Right lobe of liver (tissue), 6 donors: ENCODE measurements at places on chromosomes 4 and X. TPM values are rescaled to one million over a fixed set of nuclear protein-coding genes. Genes with fewer than 3 reads are reported as not detected.

DNA sequence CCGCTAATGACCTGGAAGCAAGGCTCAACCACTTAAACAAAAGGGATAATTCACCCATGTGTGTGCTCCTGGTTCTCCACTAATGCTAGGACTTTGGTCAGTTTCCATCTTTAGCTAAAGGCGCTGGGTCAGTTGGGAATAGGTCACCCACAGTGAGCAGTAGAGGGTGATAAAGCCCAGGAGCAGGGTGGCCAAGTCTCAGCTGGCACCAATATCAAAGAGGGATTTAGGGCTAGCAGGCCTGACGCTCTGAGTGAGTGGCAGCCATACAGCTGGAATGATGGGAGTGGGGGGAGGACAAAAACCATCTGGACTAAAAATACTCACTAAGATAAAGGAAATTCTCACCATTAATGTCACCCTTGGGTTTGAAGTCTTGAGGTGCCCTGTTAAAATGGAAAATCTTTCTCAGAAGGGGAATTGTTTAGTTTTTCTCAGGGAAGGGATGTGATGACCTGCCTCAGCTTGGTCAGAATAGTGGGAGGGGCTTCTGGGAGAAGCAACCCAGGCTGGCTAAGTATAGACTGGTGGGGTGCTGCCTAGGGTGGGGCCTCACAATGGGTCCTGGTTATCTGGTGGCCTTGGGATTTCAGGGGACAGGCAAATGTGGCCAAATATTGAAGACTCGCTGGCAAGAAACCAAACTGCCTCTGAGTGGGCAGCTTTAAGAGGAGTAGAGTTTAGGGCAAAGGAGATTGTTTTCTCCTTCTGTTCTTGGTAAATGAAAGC is 47.1 kb downstream of the TSC22D3 start:
- peaks cover 30% of the 10 kb centered on the region for H3K4me1 ChIP-seq
- no peaks in the 10 kb centered on the region for H3K36me3 ChIP-seq
- no peak overlapping the region for H3K4me3 ChIP-seq
- no peak for DNase-seq
- H3K27me3 ChIP-seq = no peaks in the 10 kb centered on the region

DNA sequence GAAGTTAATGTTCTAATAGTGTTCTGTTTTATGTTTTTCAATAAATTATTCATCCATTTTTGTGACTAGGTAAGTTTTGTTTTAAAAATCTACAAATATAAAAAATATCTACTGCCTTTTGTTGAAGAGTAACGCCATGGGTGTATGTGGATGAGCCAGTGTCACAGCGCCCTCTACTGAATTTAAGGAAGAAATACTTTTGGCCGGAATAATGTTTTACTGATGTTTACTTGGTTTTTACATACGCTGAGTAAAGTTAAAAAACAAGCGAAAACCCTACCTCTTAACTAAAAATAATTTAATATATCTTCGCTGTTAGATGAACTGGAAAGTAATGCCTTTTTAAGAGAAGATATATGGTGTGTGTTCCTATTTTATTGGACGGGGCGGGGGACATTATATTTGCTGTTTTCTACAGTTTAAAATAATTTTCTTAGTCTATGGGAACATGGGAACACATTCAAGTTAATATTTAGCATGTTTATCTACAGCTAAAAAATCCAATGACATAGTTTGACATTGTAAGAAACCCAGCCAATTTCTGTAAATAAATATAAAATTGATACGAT is 86.1 kb downstream of the CPE start:
- H3K4me3 ChIP-seq = no peak overlapping the region
- H3K4me1 ChIP-seq = peaks cover 7% of the 10 kb centered on the region
- no peaks in the 10 kb centered on the region for H3K27me3 ChIP-seq
- H3K36me3 ChIP-seq = no peaks in the 10 kb centered on the region

DNA sequence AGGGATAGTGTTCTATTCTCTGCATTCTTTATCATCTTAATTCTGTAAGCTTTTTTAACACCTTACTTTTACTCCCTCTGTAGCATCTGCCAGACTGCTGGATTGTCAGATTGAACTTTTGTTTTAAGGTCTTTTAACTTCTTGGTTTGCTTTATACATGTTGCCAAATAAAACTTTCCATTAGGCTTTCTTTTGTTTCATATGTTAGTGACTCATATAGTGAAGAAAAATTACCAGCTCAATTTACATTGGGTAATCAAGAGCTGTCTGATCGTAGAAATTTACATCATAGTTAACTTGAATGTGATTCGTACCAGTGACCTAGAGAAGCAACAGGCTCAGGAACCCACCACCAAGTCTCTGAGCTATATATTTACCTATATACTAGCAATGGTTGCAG is 28.5 kb upstream of the KLHL4 start:
- no peaks in the 10 kb centered on the region for H3K36me3 ChIP-seq
- H3K27me3 ChIP-seq = peaks cover 9% of the 10 kb centered on the region
- no peak overlapping the region for H3K27ac ChIP-seq

- DNase-seq = no peak
- H3K4me1 ChIP-seq = no peaks in the 10 kb centered on the region
- H3K27me3 ChIP-seq = no peaks in the 10 kb centered on the region
These were observed 389.0 kb upstream of the ZFP42 start for GRCh38 chr4:187606581-187606980.

- no peak overlapping the region for H3K27ac ChIP-seq
- H3K27me3 ChIP-seq = no peaks in the 10 kb centered on the region
- H3K36me3 ChIP-seq = no peaks in the 10 kb centered on the region
These were observed 457.4 kb downstream of the CENPC start for GRCh38 chr4:67087897-67088296.

GRCh38 chr4:97153042-97153441 is 990.2 kb downstream of the STPG2 start:
- no peaks in the 10 kb centered on the region for H3K4me1 ChIP-seq
- H3K4me3 ChIP-seq = no peak overlapping the region
- H3K27ac ChIP-seq = no peak overlapping the region
- H3K36me3 ChIP-seq = no peaks in the 10 kb centered on the region
- no peaks in the 10 kb centered on the region for H3K27me3 ChIP-seq

GRCh38 chr4:73741750-73742489 is 1.6 kb downstream of the CXCL8 start:
- no peak for DNase-seq
- H3K4me3 ChIP-seq = no peak overlapping the region
- no peaks in the 10 kb centered on the region for H3K4me1 ChIP-seq

DNA sequence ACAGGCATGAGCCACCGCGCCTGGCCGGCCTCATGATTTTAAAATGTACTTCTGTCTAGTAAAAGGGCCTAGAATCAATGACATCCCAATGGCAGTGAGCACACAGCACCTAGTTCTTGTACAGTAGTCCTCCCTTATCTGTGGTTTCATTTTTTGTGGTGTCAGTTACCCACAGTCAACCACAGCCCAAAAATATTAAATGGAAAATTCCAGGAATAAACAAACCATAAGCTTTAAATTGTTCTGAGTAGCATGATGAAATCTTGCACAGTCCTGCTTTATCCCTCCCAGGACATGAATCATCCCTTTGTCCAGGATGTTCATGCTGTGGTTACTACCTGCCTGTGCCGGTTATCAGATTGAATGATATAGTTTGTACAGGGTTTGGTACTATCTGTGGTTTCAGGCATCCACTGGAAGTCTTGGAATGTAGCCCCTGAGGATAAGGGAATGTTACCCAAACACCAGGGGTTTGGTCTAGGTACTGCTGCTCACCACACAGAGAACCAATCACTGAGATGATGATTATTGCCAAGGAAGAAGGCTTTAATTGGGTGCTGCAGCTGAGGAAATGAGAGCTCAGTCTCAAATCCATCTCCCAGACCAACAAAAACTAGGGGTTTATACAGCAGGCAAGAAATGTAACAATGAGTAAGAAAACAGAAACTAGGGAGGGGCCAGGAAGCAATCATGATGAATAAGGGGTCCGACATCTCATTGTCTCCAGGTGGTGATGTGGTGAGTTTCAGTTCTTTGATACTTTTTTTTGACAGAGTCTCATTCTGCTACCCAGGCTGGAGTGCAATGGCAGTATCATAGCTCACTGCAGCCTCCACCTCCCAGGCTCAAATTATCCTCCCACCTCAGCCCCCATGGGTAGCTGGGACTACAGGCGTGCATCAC is 16.2 kb upstream of the FHL1 start:
- no peaks in the 10 kb centered on the region for H3K36me3 ChIP-seq
- DNase-seq = no peak
- no peaks in the 10 kb centered on the region for H3K27me3 ChIP-seq
- no peak overlapping the region for H3K4me3 ChIP-seq
- no peak overlapping the region for H3K27ac ChIP-seq

DNA sequence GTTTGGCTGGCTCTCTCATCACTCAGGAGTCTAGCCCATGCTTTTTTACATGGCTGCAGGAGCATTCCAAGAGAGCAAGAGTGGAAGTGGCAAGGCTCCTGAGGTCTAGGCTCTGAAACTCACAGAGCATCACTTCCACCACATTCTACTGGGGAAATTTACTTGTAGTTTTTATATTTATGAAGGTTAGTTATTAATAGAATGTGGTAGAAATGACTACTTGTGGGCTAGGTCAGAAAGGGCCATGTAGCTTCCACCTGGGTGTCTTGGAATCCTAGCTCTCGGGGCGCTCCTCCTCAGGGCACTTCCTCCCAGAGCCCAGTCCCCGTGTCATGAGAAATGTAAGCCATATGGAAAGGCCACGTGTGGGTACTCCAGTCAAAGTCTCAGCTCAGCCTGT is 127.0 kb upstream of the CASK start:
- no peak overlapping the region for H3K4me3 ChIP-seq
- H3K36me3 ChIP-seq = no peaks in the 10 kb centered on the region
- DNase-seq = no peak
- H3K4me1 ChIP-seq = no peaks in the 10 kb centered on the region
- H3K27me3 ChIP-seq = no peaks in the 10 kb centered on the region
- H3K27ac ChIP-seq = no peak overlapping the region

GRCh38 chr4:101693842-101694398 is 96.6 kb upstream of the BANK1 start:
- no peak for DNase-seq
- H3K27me3 ChIP-seq = no peaks in the 10 kb centered on the region
- no peaks in the 10 kb centered on the region for H3K4me1 ChIP-seq
- no peak overlapping the region for H3K4me3 ChIP-seq
- H3K36me3 ChIP-seq = no peaks in the 10 kb centered on the region

GRCh38 chr4:40719008-40719623 is 30.6 kb upstream of the NSUN7 start:
- no peaks in the 10 kb centered on the region for H3K36me3 ChIP-seq
- H3K27ac ChIP-seq = no peak overlapping the region
- H3K27me3 ChIP-seq = no peaks in the 10 kb centered on the region
- DNase-seq = no peak

GRCh38 chr4:82744284-82744968 is 54.2 kb downstream of the SCD5 start:
- no peaks in the 10 kb centered on the region for H3K36me3 ChIP-seq
- no peaks in the 10 kb centered on the region for H3K27me3 ChIP-seq
- H3K27ac ChIP-seq = no peak overlapping the region

GRCh38 chr4:166091912-166092510 is 219.0 kb downstream of the TLL1 start:
- DNase-seq = no peak
- H3K27ac ChIP-seq = no peak overlapping the region
- H3K4me3 ChIP-seq = no peak overlapping the region
- no peaks in the 10 kb centered on the region for H3K36me3 ChIP-seq
- no peaks in the 10 kb centered on the region for H3K4me1 ChIP-seq
- H3K27me3 ChIP-seq = no peaks in the 10 kb centered on the region

DNA sequence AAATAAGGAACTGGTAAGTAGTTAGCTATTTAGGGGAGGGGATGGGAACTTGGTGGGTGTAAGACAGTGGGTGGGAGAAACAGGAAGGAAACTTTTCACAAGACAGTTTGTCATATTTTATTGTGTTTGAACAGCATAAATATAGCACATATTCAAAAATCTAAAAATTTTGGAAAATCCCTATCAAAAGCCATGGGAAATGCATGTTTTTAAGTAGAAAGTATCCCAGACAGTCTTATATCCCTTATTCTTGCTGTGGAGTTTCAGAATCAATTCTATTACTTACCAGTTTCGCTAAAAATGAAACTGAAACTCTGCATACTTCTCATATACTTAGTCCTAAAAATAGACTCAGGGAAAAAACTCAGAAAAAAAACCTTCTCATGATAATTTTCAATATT is 22.3 kb upstream of the RASGEF1B start:
- H3K27ac ChIP-seq = peak overlapping the region; percentile 85
- no peak for DNase-seq
- peak overlapping the region; percentile 19 for H3K4me3 ChIP-seq
- H3K4me1 ChIP-seq = no peaks in the 10 kb centered on the region

GRCh38 chrX:148507418-148507817 is 7.0 kb downstream of the AFF2 start:
- H3K27me3 ChIP-seq = peaks cover 16% of the 10 kb centered on the region
- H3K4me3 ChIP-seq = no peak overlapping the region
- H3K36me3 ChIP-seq = no peaks in the 10 kb centered on the region
- no peak overlapping the region for H3K27ac ChIP-seq

DNA sequence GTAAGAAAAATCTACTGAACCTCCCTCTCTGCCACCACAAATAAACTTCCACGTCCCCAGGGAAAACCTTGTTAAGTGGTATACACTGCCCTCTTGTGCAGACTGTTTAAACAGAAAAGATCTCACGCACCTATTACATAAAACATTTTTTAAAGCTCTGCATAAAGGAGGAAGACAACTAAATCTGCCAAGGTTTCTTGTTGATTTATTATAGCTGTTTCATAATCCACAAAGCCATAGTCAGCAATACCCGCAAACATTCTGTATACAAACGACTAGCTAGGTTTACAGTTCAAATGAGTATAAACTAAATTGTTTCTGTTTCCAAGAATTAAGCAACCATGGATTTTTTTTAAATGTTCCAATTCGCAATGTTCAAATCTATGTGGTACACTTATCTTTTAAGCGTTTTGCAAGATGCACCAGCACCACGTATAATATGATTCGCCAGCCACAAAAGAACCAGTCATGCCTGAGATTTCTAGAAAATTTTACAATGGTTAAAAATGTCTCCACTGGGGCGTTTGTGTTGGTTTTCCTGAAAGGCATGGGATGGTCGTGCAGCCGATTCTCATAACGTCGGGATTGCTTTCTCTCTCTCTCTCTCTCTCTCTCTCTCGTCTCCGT is 164.6 kb downstream of the PRKX start:
- no peaks in the 10 kb centered on the region for H3K36me3 ChIP-seq
- no peak overlapping the region for H3K27ac ChIP-seq
- no peak overlapping the region for H3K4me3 ChIP-seq
- no peaks in the 10 kb centered on the region for H3K27me3 ChIP-seq
- no peaks in the 10 kb centered on the region for H3K4me1 ChIP-seq

MXRA5 gene
- total RNA-seq = 6.1 TPM

DNAAF6 gene
- total RNA-seq = not detected

TMPRSS11A gene
- total RNA-seq = not detected

WDR17 gene
- 0.13 TPM for total RNA-seq

PARM1 gene
- total RNA-seq = 1.2 TPM

MAGIX gene
- total RNA-seq = 9.2 TPM

CXCL3 gene
- 0.25 TPM for total RNA-seq

TMPRSS11B gene
- total RNA-seq = not detected

PGAM4 gene
- not detected for total RNA-seq

USP46 gene
- 4.2 TPM for total RNA-seq
